ENCODE measurements at places on chromosomes 2 and 18.

GRCh38 chr2:26245810-26246209, 1.1 kb downstream of the HADHB start:
- DNase-seq = no peak

- DNase-seq = peak; percentile 45
These were observed 112.5 kb upstream of the ASB18 start for GRCh38 chr2:236376566-236377244.

DNA sequence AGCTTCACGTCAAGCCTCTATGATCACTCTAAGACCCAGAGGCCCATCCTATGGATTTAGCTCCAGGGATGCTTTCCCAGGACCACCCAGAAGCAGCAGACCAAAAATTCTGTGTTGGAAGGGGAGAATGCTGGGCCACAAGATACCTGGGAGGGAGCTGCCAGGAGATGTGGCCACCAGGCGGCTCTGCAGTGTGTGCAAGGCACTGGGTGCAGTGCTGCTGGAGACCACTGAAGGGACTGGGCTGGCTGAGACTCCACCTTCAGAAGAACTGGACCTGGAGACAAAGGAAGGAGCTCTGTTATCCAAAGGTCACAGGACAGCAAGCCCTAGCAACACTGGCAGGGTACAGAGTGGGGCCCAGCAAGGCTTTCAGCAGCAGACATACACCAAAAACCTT, 34.0 kb downstream of the KANSL3 start:
- no peak for DNase-seq

DNA sequence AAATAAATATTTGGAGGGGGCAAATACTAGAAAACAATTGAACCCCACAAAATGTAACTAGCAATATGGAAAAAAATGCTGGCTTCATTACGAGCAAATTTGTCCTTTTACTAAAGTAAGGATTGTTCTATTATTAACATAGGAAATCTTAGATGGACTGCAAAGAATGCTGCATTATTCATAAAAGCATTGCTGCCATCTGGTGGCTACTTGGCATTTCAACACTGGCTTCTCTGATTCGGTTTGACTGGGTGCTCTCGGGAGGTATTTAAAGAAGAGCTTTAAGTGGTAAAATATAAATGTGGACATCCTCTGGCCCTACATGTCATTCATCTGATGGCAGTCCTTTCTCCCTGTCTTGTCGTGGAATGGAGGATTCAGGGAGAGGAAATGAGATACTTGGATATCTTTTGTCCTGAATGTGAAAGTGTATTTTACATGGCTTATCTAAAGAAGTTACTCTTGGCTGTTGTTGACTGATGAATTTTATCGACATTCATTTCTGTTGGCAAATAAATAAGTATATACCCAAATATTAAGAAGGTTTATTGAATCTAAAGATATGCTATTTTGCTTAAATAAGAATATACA, 130.2 kb downstream of the ARHGAP15 start:
- DNase-seq = peak; percentile 79

Data from NCI-H510A treated with DMSO at 0.1 percent for 48 hours (cell line).